ENCODE measurements at places on chromosomes 5 and 9.

DNA sequence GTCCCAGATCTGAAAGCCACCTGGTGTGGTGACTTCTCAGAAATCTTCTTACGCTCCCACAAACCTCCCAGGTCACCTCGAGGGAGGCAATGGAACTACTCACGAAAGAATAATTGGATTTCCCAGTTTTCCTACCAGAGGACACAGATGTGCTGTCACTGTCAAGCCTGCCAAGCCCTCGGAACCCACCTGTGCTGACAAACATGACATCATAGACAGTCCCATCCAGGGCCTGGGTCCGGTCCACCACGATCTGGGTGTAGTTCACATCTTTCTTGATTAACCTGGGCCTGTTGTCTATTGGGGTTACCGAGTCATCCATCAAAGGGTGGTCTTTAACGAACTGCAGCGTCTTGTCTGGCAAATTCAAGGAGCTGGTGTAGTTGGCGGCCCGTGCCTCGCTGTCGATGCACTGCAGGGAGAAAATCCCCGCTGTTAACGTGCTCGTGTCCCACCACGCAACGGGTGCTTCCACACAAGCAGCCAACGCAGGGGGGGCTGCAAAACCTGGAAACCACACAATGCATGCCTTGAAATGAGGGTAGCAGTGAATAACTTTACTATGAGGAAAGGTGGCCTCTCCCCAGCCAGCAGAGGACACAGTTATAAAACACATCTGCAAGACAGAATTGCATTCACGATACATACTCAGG lies 69.0 kb downstream of the SECISBP2 start:
- no peak for DNase-seq

- no peak for DNase-seq
Measured at GRCh38 chr9:83000765-83001164, 62.2 kb downstream of the RASEF start.

DNA sequence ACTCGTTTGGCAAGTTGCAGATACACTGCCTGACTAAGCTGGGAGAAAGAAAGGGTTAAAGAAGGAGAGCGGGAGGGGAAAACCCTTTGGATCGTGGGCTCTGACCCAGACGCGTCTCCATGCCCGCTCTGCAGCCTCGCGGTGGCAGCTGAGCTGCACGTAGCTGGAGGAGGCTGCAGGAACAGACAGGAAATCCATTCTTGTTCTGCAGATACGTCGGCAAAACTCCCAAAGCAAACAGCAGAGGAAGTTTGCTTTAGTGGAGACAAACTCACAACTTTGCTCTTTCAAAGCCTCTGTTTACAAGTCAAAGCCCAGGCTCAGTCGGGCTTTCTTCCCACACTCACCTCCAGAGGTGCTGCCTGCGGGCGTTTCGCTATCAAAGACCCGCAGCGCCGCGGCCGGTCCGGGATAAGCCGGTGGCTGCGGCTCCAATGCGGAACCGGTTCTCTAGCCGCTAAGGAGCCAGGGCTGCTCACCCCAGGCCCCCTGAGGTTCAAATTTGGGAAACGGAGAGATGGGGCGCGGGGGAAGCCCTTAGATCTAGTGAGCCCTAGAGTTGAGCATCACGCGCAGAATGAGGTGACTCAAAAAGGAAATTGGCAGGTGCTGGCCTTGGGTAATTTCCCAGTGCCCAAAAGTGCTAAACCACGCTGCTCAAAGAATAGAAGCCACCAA lies 60.7 kb downstream of the MAT2B start:
- no peak for DNase-seq

DNA sequence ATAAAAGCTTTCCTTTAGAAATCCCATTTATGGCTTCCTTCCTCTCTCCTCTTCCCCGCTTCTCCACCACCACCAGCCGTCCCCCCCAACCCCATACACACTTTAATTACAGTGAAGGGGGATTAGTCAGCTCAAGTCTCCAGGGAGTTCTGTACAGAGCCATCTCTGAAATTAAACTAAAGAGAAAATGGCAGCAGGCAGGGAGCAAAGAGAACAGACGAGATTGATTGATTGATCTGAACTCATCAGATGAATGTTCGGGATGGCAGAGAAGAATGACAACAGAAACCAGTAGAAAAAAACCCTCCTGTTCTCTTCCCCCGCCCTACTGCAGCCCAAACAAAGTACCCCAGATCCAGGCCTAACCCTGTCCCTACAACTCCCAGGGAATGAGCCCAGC lies 241.7 kb upstream of the PANK3 start:
- DNase-seq: no peak

DNA sequence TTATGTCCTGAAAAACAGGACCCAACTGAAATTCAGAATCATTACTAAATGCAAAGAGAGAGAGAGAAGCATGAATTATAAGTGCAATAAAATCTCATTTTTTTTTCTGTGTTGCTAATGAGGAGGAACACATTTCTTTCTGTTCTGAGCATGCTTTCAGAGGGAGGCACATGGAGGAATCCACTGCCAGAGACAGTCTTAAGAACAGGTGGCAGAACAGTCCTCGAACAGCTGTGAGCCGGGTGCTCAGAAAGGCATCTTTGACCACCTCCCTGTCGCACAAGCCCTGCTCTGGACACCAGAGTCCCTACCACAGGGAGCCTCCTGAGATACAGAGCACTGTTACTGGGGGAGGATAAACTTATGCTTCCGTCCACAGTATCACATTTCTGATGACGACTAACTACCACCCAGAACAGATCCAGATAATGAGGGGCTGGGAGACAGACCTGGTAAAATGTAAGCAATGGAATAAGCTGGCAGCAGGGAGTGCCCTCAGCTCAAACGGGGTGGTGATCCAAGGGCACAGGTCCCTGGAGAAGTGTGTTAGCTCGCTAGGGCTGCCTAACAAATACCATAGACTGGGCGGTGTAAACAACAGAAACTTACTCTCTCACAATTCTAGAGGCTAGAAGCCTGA lies 134.0 kb downstream of the SLC1A3 start:
- peak; percentile 39 for DNase-seq

DNA sequence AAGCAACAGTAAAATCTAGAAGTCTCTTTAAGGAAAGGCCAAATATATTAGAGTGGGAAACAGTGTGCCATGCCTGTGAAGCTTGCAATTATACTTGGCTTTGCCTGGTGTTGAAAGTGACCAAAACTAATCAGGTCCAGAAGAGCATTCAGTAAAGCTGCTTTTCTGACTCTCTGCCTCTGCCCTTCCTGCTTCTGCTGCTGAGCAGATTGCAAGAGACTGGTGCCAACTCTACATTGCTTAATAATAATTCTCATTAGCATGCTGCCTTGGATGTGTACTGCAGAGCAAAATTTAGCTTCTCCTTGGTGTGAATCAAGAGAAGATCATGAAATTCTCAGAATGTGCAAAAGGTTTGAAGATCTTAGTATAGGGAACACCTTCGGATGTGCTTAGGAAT lies 120.4 kb upstream of the RFX3 start:
- DNase-seq: no peak

DNA sequence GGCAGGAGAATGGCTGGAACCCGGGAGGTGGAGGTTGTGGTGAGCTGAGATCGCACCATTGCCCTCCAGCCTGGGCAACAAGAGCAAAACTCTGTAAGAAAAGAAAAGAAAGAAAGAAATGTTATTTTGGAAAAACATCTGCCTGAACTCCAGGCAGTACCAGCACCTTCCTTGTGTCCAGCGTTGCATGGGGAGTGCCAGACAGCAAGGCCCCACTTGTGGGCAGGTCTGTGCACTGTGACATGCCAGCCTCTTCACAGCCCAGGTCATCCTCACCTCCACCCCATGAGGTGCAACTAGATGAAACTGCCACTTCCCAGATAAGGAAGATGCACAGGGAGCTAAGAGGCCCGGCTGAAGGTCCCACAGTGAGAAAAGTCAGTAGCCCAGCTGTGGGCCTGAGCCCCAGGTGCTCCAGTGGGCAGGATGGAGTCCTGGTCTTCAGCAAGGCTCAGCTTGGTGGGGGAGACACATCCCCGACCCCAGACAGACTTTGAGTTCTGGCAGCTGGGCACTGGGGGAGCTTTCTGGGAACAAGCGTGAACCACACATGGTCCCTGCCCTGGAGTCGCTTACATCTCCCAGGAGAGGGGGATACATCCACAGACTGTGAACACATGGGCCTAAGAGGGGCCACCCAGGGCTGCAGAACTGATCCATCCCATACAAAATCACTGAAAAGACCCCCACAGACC lies 146.9 kb upstream of the IER5L start:
- DNase-seq: no peak

- DNase-seq: no peak
Measured at GRCh38 chr5:133607451-133607850, 4.9 kb downstream of the FSTL4 start.
